Lower lobe of right lung (tissue), 2 donors: ENCODE measurements at places on chromosomes 3 and 15. TPM values are rescaled to one million over a fixed set of nuclear protein-coding genes. Genes with fewer than 3 reads are reported as not detected.

Gene BCL2A1
- total RNA-seq, result 124 TPM

DNA sequence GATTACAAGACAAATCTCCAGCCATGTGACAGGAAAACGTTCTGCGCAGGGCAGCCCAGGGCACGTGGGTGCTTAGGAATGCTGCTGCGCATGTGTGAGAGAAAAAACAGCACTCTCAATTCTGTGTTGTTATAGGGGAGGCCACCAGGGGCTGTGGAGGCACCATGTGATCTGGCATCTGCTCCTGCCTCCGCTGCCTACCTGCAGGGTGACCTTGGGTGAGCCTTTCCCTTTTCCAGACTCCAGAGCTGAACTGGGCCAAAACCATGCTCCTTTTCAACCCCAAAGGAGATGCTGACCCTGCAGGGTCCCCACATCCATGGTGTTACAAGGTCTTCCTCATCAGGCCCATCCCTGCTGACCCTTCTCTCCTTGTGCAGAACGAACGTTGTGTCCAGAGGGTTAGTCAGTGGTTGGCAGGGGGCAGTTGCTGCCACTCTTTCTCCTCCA, 81.5 kb upstream of the RASGRF1 start:
- DNase-seq, result no peak

DNA sequence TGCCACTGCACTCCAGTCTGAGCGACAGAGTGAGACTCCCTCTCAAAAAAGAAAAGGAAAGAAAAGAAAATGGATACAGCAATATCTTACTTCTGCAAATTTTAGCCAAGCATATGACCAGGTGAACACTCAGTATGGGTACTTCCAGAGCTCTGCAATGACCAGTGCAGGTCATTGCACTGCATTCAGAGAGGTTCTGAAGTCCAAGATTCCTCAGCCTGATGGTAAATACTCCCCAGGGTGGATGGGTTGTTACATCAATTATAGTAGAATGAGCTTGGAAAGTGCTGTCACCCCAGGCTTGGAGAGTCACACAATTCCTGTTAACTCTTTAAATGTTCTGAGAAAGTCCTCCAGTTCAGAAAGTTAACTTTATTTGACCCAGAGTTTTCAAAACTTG, 103.7 kb downstream of the RPLP1 start:
- DNase-seq, result no peak

DNA sequence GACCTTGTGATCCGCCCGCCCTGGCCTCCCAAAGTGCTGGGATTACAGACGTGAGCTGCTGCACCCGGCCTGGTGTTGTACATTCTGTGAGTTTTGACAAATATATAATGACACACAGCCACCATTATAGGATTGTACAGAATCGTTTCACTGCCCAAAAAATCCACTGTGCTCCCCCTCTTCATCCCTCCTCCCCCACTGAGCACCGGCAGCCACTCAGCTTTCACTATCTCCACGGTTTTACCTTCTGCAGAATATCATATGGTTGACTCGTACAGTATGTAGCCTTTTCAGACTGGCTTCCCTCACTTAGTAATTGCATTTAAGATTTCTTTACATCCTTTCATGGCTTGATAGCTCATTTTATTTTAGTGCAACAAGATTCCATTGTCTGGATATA, 56.7 kb upstream of the ATP13A3 start:
- DNase-seq, result no peak

DNA sequence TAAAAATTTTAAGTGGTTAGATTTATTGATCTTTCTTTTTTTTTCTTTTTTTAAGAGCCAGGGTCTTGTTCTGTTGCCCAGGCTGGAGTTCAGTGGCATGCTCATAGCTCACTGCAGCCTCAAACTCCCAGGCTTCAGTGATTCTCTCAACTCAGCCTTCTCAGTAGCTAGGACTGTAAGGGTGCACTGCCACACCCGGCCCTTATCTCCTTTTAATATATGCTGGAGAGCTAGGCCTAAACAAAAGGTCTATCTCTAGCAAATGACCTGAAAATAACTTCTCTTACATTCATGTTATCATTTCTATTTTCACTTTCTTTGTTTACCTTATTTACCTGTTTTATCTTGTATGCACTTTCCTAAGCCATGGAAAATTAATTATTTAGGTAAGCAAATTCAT, 35.2 kb upstream of the MELTF start:
- no peak for DNase-seq

- DNase-seq, result no peak
These were observed 15.8 kb downstream of the IGSF11 start for GRCh38 chr3:119018690-119019463.

DNA sequence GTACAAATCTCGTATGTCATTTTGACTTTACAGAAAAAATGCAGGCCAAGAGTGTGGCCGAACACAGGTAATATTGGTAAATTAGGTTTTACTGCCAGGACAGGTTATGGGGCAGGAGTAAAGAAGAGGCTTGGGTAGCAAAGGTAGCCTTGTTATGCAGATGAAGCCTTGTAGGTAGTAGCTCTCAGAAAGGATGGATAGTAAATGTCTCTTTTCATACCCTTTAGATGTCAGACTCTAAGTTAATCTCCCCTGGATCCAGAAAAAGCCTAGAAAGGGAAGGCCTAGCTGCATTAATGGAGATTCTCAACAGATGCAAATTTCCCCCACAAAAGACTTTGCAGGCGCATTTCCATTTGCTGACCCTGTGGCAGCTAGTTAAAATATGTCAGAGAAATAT, 1445.1 kb upstream of the CADM2 start:
- DNase-seq, result no peak

DNA sequence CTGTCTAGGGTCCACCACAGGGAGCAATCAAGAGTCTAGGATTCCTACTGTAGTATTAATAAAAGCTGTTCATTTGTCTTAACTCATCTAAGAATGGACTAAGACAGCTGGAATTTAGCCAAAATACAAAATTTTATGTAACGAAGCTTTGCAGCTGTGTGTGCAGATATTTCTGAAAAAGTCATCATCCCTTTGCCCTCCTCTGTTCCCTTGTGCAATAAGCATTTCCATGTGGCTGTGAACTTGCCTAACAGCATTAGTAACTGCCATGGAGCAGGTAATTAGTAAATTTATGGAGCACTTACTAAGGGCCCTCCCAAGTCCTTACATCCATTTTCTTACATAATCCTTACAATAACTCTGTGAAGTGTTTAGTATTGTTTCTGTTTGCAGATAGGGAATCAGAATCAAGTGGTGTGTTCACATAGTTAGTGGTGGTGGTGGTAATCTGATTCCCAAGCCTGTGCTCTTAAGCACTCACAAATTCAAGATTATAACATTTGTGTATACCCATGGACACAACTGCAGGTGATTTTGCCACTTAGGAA, 114.5 kb downstream of the RARB start:
- no peak for DNase-seq
